ENCODE measurements at places on chromosomes 6 and 20.

GRCh38 chr6:69019832-69020231 lies 384.8 kb downstream of the ADGRB3 start:
- no peak for DNase-seq

GRCh38 chr6:10219510-10219909 lies 195.4 kb downstream of the TFAP2A start:
- no peak for DNase-seq

GRCh38 chr6:24631671-24632070 lies 14.3 kb downstream of the KIAA0319 start:
- no peak for DNase-seq

DNA sequence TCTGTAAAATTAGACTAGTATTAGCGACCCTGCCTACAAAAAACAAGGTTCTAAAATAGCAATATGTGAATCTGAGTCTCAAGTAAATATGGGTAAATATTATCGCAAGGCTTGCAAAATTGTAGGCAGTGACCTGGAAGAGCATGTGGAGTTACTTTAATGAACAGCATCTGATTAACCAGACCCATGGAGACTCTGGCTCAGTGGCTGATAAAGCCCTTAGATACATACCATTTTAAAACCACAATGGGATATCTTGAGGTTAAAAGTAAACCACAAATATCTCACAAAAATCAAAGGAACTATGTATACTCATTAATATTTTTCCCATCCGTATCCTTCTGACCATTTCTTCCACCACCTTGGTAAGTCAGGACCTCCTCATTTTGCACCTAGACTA lies 187.0 kb downstream of the MTFR2 start:
- DNase-seq = no peak

Data from A673 (cell line).